ENCODE measurements at places on chromosomes 1 and 21. TPM values are rescaled to one million over a fixed set of nuclear protein-coding genes. Genes with fewer than 3 reads are reported as not detected.

DNA sequence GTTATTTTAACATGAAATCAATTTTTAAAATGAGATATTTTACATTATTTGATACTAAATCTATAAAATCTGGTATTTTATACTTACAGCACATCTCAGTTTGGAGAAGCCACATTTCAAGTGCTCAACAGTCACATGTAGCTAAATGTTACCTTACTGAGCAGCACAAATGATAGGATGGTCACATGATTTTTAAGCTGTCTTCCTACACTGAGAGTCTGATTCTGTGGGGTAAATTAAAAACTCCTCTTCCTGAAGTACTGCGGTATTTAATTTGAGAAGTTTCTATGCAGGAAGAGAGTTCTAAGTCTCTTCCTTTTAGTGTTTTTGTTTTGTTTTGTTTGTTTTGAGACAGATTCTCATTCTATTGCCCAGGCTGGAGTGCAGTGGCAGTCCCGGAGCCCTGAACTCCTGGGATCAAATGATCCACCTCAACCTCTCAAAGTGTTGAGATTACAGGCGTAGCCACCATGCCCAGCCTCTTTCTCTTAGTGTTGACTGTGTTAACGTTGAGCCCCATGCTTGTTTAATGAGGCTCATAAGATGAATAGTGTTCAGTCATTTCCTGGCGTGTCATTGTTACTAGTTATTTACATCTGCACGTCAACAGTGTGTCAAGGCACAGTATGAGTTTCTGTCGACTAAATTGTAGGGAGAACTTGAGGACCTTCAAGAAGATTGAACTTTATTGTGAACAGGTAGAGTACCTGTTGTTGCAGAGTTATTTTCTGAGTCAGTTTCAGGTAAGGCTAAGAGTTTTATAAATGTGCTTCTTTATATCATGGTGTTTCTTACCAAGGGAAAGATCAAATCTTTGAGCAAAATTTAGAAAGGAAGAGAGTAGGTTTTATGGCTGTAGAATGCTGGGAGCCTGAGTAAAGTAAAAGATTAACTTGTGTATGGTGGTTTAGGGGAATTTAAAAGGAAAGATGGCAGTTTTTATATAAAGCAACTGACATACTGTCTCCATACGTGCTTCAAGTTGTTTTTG lies 3.3 kb downstream of the CNST start:
- no peak for DNase-seq
- H3K4me3 ChIP-seq = no peak overlapping the region
- no peaks in the 10 kb centered on the region for H3K36me3 ChIP-seq
- H3K4me1 ChIP-seq = peaks cover 64% of the 10 kb centered on the region
- H3K27me3 ChIP-seq = no peaks in the 10 kb centered on the region
- H3K27ac ChIP-seq = peak overlapping the region; percentile 75

GRCh38 chr1:10915594-10915993 lies 96.9 kb upstream of the TARDBP start:
- no peak overlapping the region for H3K27ac ChIP-seq
- H3K36me3 ChIP-seq = no peaks in the 10 kb centered on the region
- no peak for DNase-seq
- no peak overlapping the region for H3K4me3 ChIP-seq
- peaks cover 12% of the 10 kb centered on the region for H3K27me3 ChIP-seq

DNA sequence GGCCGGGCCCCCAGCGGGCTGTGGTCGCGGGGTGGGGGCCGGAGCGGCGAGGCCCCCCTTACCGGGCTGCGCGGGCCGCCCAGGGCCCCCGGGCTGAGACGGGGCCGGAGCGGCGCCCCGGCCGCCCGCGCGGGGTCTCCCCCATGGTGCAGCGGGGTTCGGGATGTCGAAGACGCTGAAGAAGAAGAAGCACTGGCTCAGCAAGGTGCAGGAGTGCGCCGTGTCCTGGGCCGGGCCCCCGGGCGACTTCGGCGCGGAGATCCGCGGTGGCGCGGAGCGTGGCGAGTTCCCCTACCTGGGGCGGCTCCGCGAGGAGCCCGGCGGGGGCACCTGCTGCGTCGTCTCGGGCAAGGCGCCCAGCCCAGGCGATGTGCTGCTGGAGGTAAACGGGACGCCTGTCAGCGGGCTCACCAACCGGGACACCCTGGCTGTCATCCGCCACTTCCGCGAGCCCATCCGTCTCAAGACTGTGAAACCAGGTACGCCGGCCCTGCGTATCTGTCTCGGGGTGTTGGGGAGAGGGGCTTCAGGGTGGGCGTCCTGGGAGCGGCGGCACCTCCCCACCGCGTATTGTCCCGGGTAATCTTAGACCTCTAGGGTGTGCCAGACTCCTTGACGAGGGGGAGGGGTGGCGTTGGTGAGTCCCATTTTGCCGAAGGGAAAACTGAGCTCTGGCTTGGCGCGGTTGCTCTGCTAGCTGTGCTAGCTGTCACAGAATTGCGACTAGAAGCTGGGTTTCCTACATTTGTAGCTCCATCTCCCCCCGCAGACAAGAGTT lies 745 bp downstream of the MAGI3 start:
- peak; percentile 58 for DNase-seq
- no peaks in the 10 kb centered on the region for H3K36me3 ChIP-seq
- H3K27ac ChIP-seq = peak overlapping the region; percentile 93
- H3K4me3 ChIP-seq = peak overlapping the region; percentile 99
- H3K4me1 ChIP-seq = peaks cover 45% of the 10 kb centered on the region

DNA sequence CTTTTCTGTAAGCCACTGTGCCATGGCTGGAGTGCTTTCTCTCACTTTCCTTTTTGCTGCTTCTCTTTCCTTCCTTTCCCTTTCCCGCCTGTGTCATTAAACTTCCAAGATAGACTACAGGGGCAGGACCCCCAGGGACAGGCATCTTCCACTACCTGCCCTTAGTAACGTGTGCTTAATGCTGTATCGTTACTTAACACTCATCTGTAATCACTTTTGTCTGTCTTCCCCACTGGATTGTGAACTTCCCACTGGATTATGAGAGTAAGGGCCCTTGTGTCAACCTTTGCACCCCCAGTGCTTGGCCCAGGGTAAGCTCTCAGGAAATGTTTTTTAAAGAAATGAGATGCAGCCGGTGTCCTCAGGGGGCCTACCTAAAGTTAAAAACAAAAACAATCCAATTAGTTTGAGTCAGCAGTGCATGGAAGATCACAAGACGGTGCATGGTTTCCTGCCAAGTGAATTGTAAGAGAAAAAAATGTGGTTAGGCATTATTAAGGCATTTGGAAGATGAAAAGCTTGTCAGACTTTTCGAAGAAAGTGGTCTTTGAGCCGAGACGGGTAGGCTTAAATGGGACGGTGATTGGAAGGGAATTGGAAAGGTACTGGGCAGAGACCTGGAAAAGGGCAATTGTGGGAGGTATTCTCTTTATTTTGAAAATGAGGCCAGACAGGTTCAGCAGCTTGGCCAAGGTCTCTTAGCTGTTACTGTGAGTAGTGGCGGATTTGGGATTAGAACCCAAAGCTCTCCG lies 958 bp downstream of the LYPLAL1 start:
- H3K4me1 ChIP-seq = peaks cover 56% of the 10 kb centered on the region
- no peaks in the 10 kb centered on the region for H3K36me3 ChIP-seq
- no peaks in the 10 kb centered on the region for H3K27me3 ChIP-seq
- H3K4me3 ChIP-seq = peak overlapping the region; percentile 85
- DNase-seq = no peak

DNA sequence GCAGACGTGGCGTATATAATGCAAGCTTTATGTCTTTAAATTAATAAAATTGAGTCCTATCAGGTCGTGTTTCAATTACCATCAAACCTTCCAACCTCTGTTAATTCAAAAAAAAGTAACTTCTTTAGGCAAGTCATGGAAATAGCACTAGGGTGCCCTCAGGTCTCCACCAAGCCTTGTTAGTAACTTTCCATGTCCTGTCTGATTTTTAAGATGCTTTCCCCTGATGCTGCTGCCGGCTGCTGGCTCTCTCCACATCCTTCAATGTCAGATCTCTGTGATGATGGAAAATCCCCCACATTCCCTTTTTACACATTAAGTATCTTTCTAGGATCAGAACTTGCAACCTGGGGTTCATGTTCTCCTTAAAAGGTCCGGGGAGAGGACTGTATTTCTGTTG lies 3.0 kb downstream of the ERG start:
- H3K4me3 ChIP-seq = peak overlapping the region; percentile 18
- peaks cover 12% of the 10 kb centered on the region for H3K4me1 ChIP-seq
- H3K27me3 ChIP-seq = no peaks in the 10 kb centered on the region
- no peaks in the 10 kb centered on the region for H3K36me3 ChIP-seq

DNA sequence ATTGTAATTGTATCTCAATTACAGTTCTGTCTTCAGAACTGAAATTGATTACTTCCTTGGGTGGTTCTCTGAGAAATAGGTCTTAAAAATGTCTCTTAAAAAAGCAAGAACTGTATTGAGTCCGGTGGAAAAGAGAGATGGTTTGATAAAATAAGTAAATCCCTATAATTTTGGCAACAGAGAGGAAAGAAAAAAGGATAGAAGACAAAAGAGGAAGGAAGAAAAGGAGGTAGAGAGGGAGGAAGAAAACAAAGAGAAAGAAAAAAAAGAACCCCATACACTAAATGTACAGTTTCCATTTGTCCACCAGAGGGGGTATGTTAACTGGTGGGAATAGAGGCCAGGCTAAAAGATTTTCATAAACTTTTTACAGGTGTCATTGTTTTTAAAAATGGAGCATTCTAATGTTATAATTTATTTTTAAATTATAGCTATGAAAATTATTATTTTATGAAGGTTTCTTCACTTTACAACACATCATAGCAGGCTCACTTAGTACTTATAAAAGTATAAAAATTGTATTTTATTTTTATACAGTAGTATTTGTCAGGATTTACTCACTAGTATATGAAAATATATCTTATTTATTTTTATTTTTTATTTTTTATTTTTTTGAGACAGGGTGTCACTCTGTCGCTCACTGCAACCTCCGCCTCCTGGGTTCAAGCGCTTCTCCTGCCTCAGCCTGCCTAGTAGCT lies 2.1 kb upstream of the UBE2T start:
- H3K27me3 ChIP-seq = no peaks in the 10 kb centered on the region
- no peaks in the 10 kb centered on the region for H3K36me3 ChIP-seq
- no peak overlapping the region for H3K4me3 ChIP-seq
- H3K4me1 ChIP-seq = peaks cover 23% of the 10 kb centered on the region
- no peak for DNase-seq

DNA sequence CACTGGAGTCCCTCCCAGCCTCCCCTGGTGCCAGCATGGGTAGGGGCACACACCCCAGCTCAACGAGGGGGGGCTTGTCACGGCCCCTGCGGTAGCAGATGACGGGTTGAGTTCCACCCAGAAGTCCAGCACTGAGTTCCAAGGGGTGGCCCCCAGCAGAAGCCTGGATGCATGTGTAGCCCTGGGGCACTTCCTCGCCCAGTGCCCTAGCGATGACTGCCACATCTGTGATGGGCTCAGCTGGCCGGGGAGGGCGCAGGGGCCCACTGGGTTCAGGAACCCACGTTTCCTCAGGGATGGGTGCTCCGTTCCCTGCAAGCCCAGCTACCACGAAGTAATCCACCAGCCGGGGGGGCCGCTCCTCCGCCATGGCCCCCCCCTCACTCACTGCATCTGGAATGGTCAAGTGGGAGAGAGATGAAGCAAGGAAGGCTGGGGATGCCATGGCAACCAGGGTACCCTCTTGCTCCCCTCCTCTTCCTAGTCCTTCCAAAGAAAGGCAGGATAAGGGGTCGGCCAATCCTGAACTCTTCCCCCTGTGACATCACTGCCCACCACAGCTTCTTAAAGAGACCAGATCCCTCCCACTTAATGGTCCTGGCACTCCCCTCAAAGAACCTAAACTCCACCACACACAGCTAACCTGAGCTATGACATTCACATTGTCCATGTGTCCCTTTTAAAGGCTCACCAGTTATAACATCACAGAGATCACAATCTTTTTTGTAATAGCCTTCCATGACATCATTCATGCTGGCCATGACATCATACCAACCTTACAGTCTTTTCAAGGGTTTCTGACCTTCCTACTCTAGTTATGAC lies 2.3 kb downstream of the DENND4B start:
- no peaks in the 10 kb centered on the region for H3K27me3 ChIP-seq
- peak; percentile 21 for DNase-seq
- peaks cover 21% of the 10 kb centered on the region for H3K4me1 ChIP-seq
- peaks cover 65% of the 10 kb centered on the region for H3K36me3 ChIP-seq

GRCh38 chr1:8423692-8424538 lies 106.0 kb downstream of the SLC45A1 start:
- H3K36me3 ChIP-seq = no peaks in the 10 kb centered on the region
- peaks cover 24% of the 10 kb centered on the region for H3K4me1 ChIP-seq
- peak overlapping the region; percentile 98 for H3K27ac ChIP-seq
- DNase-seq = peak; percentile 54

- H3K27me3 ChIP-seq = no peaks in the 10 kb centered on the region
- H3K36me3 ChIP-seq = no peaks in the 10 kb centered on the region
- peak overlapping the region; percentile 41 for H3K27ac ChIP-seq
- no peak overlapping the region for H3K4me3 ChIP-seq
- DNase-seq = no peak
These were observed 2.0 kb upstream of the ACOT11 start for GRCh38 chr1:54545916-54546635.

DNA sequence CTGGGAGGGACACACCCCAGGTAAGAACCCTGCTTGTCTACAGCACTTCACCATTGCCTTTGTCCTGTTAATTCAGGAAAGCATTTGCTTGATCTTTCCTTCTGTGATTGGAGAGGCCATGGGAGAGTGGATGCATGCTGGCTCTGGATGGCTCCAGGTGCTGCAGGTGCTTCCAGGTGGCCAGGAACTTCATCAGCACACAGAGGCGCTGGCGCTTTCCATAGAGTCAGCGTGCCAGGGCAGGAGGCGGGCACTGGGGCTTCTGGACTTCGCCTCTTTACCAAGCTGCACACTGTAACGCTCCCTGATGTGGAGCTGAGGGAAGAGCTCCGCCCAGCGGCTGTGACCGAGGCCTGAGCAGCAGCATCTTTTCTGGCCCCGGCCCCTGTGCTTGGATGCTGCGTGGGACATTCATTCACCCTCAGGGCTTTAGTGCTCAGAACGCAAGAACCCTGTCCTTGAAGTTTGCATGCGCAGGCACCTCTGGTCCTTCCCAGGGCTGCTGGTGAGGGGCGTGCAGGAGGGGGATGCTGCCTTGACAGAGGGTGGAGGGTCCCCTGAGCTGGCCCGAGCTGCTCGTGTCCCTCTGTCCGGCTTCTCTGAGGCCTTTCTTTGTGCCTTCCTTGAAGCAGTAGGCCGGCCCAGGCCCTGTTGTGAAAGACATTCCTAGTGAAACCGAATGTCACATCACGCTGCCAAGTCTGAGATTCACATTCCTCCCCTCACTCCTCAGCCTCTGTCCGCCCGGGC lies 1.6 kb upstream of the MX2 start:
- peaks cover 36% of the 10 kb centered on the region for H3K4me1 ChIP-seq
- no peak for DNase-seq
- H3K4me3 ChIP-seq = no peak overlapping the region
- H3K27me3 ChIP-seq = peaks cover 5% of the 10 kb centered on the region
- no peaks in the 10 kb centered on the region for H3K36me3 ChIP-seq

GRCh38 chr1:47686731-47687630 lies 249.1 kb downstream of the FOXD2 start:
- no peak overlapping the region for H3K27ac ChIP-seq
- peaks cover 27% of the 10 kb centered on the region for H3K27me3 ChIP-seq
- H3K36me3 ChIP-seq = no peaks in the 10 kb centered on the region
- H3K4me3 ChIP-seq = no peak overlapping the region
- no peak for DNase-seq
- H3K4me1 ChIP-seq = no peaks in the 10 kb centered on the region

GRCh38 chr21:46617267-46618051 lies 12.6 kb upstream of the S100B start:
- H3K4me3 ChIP-seq = no peak overlapping the region
- no peaks in the 10 kb centered on the region for H3K4me1 ChIP-seq
- H3K27ac ChIP-seq = no peak overlapping the region
- no peaks in the 10 kb centered on the region for H3K36me3 ChIP-seq

PRDM16 gene
- total RNA-seq = 25.9 TPM

RYR2 gene
- total RNA-seq = 1,252 TPM

LRRC38 gene
- total RNA-seq = 0.59 TPM

ACTL8 gene
- not detected for total RNA-seq

CLCA4 gene
- not detected for total RNA-seq

FCRL4 gene
- not detected for total RNA-seq

RCOR3 gene
- total RNA-seq = 54.0 TPM
